ENCODE measurements at places on chromosomes 13 and 19.

GRCh38 chr19:8518536-8518935, 4.6 kb upstream of the ZNF414 start:
- no peak for DNase-seq

DNA sequence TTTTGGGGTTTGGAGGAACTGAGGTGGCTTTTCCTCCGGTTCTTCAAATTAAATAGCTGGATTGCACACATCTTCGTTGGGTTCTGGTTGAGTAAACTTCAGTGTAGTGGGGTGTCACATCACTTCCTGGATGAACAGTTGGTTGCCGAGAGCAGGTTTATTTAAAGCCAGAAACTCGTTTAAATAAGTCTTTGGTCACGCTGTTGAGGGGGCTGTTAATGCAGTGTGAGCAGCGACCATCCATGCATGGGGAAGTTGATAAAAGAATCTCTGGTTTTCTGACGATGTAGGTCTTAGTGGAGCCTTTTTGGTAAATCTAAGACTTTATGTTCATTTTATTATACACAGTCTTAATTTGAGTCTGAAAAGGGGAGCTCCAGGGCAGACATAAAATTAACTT, 351.2 kb upstream of the ARGLU1 start:
- DNase-seq = no peak

DNA sequence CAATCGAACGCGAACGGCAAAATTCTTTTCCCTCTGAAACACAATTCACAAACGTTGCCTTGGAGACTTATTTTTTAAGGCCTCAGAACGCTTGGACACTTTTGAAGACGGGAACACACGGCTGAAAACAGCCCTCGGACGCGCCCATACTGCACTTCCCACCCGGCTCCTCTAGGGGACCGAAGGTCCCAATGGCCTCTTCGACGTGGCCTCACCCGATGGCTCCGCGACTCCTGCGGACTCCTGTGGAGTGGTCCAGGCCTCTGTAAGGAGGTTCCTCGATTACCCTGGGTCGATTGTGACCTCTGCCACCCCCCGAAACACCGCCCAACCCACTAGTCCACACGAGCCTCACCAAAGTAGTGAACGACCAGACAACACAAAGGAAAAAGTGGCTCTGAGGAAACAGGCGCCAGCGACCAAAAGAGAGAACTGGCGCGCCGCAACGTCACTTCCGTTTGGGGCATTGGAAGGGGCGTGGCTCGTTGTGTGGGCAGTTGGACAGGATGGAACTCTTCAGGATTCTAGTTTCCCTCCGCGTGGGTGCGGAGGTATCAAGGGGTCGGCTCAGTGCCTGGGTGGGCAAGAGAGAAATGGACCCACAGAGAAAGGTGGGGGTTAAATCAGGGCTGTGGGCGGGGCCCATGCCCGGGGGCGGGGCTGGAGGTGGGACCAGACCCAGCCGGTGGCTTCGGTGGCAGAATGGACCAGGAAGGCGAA, at the start of gene ZNF560:
Gene ZNF560 (minus strand): TSS at position 434 of the 720 bp plus-strand sequence. CDS start 23,303 bp downstream, outside the sequence.
- no peak for DNase-seq

GRCh38 chr19:19119325-19120237, 18.7 kb downstream of the TMEM161A start:
- no peak for DNase-seq

GRCh38 chr13:100128373-100128772, 39.5 kb downstream of the PCCA start:
- no peak for DNase-seq

GRCh38 chr13:44618326-44618725, 42.2 kb upstream of the TSC22D1 start:
- DNase-seq = no peak

- no peak for DNase-seq
These were observed 11.6 kb upstream of the RAP2A start for GRCh38 chr13:97422118-97423054.

- no peak for DNase-seq
These were observed 12.9 kb downstream of the STARD13 start for GRCh38 chr13:33272531-33273124.

DNA sequence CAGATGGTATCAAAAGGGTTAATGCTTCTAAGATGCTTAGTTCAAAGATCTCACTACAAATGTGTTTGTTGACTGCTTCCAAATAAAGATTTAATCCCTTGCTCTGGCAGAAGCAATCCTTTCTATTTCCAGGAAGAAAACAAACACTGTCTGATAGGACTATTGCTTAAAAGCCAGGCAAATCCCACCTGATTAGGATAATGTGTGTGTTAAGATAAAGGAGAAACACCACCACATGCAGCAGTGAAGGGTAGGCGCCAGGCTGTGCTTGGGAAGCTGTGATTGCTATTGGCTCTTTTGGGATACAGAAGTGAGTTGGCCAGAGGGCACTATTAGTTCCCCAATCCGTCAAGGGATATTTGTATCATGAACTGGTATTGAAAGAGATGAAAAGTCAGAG, 62.8 kb upstream of the LRCH1 start:
- DNase-seq = no peak

DNA sequence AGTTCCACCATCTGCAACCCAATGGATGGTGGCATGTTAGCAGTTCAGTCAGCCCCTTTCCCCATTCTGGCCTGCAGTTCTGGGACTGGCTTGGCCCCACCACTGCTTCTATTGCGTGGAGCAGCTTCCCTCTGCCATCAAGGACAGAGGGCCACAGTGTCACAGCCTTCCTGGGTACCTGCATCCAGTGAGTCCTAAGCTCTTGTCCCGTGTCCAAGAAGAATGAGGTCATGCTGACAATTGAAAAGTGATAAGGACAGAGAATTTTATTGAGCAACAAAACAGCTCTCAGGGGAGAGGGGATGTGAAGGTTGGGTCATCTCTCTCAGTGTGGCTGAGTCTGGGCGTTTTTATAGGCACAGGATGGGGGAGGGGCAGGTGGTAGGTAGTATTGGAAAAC, 33.5 kb upstream of the SIN3B start:
- DNase-seq = no peak
